ENCODE measurements at places on chromosomes 13 and 19.

DNA sequence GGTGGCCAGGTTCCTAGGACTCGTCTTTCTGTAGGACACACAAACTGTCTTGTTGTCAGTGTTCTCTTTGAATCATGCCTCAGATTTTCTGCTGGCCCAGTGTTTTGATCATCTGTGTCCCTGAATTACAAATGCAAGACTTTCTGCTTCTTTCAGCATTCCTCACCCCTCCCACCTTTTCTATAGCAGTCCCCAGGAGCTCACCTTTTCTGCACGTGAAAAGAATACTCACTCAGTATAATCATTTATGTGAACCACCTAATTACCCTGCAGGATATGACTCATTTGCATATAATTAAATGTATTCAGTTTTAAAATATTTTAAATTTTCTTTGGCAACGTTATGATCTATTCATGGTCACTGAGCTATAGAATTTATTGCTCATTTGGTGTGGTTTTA, 389.2 kb downstream of the ITGBL1 start:
- no peak for DNase-seq

DNA sequence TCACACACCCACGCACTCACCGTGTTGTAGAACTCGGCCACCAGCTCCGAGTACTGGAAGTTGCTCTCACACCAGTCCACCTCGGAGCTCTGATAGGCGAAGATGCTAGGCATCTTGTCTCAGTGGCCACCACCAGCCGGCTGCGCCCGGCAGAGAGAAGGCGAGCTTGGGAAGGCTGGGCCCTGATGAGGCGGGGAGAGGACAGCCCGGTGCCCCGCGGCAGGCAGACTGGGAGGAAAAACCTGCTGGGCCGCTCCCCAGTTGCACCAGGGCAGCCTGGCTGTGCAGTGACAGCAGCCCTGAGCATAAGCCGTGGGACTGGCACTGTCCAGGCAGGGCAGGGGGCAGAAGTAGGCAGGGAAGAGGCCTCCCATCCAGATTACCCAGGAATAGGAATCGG, at the start of gene ACER1:
ACER1 (minus strand) TSS at position 174 of the 400 bp plus-strand sequence; CDS start at position 113, 61 bp downstream.
- DNase-seq = no peak

DNA sequence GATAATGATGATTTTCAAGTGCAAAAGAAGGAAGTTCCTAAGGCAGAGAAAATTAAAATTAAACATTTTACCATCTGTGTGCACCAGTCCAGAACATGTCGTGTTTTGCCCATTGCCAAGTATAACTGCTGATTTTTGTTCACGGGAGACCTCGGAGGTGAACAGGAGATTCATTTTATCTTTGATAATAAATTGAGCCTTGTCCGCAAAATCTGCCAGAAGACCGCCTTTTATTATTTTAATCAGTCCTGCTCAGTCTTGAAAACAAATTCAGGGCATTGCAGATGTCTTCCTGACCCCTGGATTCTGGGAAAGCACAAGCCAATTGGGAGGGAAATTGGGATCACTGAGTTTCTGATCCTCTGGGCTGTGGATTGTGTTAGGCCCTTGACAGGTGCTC, 165.9 kb downstream of the STK24 start:
- DNase-seq = no peak

DNA sequence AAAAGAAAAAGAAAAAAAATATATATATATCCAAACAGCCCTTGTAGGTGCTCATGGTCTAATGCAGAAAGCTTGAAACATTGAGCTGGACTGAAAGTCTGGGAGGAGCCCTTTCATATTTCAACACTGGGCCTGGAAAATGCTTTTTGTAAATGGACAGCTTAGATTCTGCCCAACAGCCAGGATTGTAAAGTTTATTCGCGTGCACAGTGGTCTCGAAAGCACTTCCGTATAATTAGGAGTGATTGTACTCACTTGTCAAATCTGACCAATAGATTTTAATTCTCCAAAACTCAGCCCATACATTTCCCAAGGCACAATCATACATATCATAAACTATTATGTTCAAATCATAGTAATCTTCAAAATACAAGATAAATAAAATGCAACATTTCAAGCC, 260.1 kb downstream of the COL4A1 start:
- no peak for DNase-seq

- no peak for DNase-seq
These were observed 1251.9 kb downstream of the PCDH17 start for GRCh38 chr13:58883405-58883804.

DNA sequence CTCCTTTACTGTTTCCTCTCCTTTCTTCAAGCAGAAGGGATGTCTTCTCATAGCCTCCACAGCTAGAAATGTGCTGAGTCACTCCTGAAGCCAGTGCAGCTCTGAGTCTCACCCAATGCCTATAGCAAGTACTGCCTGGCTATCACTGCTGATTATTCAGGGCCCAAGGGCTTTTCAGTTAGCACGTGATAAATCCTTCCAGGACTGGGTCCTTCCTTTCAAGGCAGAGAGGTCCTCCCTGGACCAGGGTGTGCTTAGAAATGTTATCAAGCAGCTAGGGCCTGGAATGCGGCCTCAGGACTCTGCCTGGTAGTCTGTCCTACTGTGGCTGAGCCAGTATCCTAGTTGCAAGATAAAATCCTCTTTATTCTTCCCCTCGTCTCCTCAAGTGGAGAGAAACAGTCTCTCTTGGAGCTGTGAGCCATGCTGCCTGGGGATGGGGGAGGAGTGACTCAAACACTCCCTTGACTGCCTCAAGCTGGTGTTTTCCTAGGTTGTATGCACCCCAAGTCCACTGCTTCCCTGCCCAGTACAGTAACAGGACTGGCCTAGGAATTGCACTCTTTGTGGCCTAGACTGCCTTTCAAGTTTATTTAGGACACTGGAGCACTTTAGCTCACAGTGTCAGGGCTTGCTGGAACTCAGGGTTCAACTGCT, 198.7 kb upstream of the SERP2 start:
- DNase-seq = no peak

GRCh38 chr13:78215458-78216108, 297.0 kb upstream of the EDNRB start:
- DNase-seq = no peak

DNA sequence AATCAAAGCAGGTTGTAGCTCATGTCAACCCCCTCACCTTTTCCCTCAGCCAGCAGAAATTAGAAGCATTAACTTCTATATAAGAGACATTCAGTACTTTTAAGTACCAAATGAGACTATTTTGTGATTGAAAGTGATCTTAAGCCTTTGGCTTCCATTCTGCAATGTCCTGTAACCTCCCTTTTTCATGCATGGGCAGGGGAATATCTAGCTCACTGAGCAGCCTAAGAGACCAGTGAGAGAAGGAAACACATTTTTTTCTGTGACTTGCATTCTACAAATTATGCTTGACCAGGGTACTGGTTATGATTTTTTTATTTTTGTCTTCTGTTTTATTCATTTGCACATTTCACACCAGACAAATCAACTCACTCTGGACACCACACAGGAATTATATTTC, 369.6 kb downstream of the KCTD12 start:
- DNase-seq = no peak

GRCh38 chr13:46648166-46648607, 95.2 kb downstream of the LRCH1 start:
- peak; percentile 16 for DNase-seq

DNA sequence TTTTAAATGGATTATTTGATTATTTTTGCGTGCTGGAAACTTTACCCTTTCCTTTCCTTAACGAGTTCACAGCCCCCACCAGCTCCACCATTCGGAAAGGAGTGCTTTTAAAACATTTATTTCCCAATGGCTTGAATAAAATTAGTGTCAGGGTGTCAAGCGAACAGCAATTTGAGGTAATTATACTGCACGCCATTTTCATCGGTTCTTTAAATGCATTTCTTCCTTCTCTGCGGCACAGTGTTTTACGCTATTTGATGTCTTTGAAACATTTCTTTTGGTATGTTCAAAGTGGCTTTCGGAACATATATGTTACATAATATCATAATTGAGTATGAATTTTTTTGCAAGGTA, 309 bp upstream of the SLITRK1 start:
- DNase-seq = no peak

GRCh38 chr13:76868371-76868770, 17.8 kb downstream of the KCTD12 start:
- no peak for DNase-seq

- DNase-seq = no peak
These were observed 131.3 kb downstream of the B3GLCT start for GRCh38 chr13:31331068-31331467.

DNA sequence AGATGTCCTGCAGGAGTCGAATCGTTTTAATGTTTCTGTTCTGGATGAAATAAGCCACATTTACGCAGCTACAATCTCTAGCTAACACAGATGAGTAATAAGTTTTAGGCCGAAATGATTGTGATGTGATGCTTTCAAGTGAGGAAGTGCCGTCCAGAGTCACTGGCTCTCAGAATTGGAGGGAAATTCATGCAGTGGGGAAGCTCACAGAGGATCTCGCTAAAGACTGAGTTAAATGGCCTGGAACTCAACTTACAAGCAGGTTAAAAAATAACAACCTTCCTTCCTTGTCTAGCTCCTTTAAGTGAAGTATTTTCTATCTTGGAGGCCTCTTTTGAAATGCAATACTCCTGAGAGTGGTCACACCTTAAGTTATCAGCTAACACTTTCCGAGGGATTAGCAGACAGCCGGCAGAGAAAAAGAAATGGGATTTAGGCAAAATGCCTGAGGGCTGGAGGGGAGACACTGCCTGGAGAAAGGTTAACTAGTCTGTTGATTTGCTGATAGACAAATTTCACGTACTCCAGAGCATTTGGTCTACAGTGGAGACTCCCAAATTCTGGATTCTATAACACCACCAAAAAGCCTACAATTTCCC, 74.2 kb downstream of the IRS2 start:
- DNase-seq = no peak

- DNase-seq = no peak
These were observed 57.8 kb upstream of the C13orf46 start for GRCh38 chr13:114031631-114032030.

GRCh38 chr19:34274827-34275625, 20.7 kb downstream of the GARRE1 start:
- no peak for DNase-seq

GRCh38 chr13:76500894-76501293, 385.3 kb downstream of the KCTD12 start:
- DNase-seq = no peak

DNA sequence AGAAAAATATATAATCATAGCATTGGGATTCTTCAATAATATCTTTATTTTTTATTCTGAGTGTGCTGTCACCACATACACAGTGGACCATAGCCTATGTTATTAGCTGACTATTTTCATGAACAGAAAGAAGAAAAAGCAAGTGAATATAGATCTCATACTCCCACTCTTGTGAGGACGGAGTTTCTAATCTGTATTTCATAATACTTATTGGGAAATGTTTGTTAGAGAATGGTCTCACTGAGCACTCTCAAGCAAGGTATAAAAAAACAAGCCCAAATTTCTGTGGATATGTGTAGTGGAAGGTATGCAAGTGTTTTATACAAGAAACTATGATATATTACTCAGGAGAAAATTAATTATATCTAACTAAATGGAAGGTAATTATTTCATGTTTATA, 1218.1 kb downstream of the SLITRK1 start:
- no peak for DNase-seq

DNA sequence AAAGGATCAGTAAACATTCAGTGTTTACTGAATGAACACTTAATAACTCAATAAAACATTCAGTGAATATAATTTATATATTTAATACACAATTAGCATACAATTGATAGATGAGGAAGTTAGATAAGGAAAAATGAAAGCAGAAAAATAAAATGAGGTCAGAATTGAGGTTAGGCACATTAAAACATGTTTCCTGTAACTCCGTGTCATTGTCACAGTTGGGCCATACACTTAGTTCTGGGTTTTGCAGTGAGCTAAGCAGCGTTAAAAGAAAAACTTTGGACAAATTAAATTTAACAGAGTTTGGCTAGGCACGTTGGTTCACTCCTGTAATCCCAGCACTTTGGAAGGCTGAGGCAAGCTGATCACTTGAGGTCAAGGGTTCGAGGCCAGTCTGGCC, 71.4 kb downstream of the MIPEP start:
- DNase-seq = no peak

DNA sequence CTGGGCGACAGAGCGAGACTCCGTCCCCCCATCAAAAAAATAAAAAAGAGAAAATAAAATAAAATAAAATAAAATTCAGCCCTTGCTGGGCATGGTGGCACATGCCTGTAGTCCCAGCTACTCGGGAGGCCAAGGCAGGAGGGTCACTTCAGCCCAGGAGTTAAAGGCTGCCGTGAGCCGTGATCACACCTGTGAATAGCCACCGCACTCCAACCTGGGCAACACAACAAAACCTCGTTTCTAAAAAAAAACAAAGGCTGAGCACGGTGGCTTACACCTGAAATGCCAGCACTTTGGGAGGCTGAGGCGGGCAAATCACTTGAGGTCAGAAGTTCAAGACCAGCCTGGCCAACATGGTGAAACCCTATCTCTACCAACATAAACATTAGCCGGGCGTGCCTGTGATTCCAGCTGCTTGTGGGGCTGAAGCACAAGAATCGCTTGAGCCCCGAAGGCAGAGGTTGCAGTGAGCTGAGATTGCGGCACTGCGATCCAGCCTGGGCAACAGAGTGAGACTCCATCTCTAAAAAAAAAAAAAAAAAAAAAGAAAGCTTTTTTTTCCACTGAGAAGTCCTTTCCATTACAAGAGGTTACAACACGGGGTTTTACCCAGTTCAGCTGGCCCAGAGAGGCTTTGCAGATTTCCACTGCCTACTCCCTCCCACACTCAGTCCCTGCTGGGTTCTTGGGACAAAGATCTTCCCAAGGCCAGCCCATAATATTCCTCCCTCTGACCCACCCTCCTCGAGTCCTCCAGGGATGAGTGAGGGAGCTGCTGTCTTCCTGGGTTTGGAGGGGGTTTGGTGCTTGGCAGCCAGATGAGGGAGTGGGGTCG, 6.4 kb downstream of the ANGPTL4 start:
- DNase-seq = no peak

GRCh38 chr13:109671919-109672318, 114.5 kb downstream of the IRS2 start:
- DNase-seq = no peak

DNA sequence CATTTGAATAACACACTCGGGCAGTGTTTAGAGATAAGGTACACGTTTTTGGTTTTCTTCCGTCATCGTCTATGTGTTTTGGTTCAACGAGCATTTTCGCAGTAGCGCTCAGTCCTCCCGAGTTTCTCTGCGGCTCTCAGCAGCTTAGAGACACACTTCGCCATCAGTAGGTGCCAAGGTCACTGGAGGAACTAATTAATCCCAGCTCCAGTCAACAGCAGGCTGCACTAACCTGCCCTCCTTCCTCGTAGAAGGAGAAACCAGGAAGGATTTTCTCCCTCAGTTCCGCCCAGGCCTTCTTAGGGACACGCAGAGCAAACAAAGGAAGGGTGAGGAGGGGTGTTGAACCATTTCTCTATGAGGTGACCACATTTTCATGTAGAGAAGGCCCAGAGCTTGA, 12.6 kb downstream of the MBNL2 start:
- DNase-seq = no peak

DNA sequence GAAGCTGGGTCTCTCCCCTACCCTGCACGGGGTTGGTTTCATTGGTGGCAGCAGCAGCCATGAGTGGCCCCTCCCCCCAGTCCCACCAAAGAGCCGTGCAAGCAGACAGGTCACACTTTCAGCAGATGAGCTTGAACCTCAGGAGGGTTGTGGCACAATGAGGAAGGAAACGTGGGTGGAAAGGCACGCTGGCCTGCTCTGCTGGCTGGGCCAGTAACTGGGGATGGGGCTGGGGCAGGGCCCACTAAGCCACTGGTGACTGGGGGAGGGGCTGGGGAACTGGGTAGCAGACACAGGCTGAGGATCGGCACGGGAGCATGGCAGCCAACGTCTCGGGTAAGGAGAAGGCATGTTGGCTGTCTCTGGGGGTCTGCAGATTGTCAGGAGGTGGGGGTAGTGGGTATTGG, at the start of gene P2RY11:
P2RY11 (plus strand) TSS at position 289 of the 407 bp plus-strand sequence; CDS start at position 318, 29 bp downstream.
- peak; percentile 73 for DNase-seq
